Daoy (cell line): ENCODE measurements at places on chromosomes 6 and 20.

DNA sequence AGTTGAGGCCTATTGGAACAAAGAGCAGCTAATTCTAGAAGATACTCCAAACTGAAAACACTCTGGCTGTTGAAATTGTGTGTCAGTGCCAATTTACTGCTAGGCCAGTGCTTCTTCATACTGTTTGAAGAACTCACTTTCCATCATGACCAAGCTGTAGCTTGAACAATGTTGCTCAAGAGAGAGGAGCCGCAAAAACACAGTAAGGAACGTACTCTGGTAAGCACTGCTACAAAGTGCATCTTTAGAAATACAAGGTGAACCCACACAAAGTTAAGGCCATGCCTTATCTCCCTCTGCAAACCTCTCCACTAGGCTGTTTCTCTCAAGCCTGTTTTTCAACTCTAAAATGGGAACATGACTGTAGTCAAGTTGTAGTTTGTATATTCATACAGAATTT, 74.5 kb upstream of the TULP1 start:
- no peak for DNase-seq

DNA sequence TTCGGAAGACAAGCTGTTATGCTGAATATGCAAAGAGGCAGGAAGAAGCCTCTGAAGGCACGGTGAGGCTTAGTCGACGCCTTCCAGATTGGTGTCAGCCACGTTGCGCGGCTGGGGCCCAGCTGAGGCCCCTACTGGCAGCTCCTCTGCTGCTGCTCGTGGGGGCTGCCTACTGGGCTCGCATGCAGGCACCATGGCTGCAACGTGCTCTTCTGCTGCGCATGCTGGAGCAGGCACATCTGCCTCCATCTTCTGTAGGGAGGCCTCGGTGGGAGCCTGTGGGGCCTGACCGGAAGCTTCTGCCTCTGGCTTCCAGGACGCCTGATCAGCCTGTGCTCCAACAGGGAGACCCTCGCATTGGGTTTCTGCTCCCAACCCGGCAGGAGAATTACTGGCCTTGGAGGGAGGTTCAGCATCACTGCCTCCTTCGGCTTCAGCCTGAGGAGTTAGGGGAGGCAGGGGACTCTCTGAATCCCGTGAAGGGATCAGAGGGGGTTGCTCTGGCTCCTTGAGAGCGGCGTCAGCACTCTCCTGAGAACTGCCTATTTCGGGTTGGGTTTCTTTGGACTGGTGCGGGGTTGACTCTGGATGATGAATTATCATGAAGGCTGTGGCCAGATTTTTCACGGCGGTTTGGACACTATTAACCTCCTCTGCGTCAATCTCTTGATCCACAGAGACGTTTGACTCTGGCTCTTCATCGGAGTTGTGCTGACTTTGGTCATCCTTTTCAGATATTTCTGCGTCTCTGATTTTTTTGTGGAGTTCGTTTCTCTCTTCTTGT, 49.1 kb downstream of the TXLNB start:
- no peak for DNase-seq

- peak; percentile 81 for DNase-seq
Observed at GRCh38 chr6:85015396-85015990, 251.1 kb upstream of the TBX18 start.

DNA sequence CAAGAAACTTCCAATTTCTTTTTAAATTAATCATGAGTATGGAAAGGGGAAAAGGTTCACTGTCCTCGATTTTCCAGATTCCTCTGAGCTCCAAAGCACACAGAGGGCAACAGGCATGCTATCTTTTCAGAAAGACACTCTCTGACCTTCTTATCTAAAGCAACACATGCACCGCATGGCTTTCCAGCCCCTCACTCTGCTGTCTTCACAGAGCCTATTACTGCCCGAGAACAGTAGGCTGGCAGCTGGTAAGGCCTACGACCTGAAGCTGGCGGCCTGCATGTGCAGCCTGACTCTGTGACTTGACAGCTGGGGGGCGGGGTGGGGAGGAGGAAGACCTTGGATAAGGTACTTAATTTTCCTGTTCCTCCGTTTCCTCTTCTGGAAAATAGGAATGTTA, 86.3 kb downstream of the ELOVL4 start:
- DNase-seq = no peak

DNA sequence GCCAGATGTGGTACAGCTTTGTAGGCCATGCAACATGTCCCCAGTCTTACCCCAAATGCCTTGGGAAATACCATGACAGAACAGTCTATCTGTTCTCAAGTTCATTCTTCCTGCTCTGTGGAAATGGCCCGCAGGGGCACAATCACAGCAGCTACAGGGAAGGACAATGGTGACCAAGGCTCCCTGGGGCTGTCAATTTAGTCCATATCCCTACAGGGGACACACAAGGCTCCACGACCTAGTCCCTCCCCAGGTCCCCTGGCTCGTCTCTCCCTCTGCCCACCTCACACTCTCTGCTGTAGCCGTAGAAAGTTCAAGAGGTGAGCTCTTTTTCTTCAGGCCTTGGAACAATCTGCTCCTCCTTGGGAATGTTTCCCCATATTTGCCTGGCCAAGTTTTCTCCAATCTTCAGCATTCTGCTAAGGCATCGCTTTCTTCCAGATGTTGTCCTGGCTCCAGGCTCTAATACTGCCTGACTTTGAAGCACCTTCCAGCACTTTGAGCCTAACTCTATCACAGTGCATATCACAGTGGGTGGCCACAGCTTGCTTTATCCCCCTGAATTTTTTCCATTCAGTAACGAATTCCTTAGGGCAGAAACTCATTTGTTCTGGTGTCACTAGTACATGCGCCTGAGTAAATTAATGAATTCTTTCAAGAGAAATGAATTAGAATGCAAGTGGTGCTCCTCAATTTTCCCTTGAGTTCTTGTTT, 92.6 kb downstream of the MAP3K7 start:
- no peak for DNase-seq

- DNase-seq = no peak
Observed at GRCh38 chr20:40442181-40442963, 246.7 kb downstream of the MAFB start.

DNA sequence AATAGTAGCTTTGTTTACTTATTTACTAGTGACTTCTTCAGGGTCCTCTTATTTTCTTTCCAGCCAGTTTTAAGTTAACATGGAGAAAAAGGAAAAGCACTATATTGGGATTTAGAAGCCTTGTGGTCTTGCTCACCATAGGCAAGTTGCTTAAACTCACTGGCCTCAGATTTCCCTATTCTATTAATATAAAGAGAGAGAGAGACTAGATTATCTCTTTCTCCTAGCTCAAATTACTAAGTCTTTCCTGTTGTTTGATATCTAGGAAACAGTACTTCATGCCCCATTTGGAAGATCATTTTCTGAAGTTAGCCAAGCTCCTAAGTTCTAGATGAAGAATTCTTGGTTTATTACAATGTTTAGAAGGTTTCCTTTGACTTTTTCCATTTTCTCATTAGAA, 32.5 kb downstream of the CTNNBL1 start:
- no peak for DNase-seq

DNA sequence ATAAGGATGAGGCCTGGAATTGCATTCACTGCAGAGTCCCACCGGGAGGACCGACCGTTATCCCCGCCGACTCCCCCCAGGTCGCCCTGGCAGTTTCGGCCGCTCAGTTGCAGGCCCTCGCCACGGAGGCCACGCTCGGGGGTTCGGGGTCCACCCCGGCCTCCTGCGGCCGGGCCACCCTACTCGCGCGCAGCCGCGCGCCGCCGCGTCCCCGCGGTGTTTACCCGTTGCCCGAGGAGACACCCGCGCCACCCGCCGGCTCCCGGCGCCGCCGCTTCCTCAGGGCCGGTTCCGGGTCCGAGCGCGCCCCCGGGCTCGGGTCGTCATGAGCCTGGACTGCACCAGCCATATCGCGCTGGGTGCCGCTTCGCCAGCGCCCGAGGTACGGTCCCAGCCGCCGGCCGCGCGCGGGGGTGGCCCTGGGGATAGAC, at the start of gene CCDC170:
TSS of gene CCDC170 (plus strand) at position 214 of the 431 bp plus-strand sequence. CDS start at position 326, 112 bp downstream.
- peak; percentile 62 for DNase-seq
